ENCODE measurements at places on chromosomes 4 and X. TPM values are rescaled to one million over a fixed set of nuclear protein-coding genes. Genes with fewer than 3 reads are reported as not detected.

GRCh38 chr4:150940123-150940522 lies 75.0 kb downstream of the LRBA start:
- DNase-seq = no peak

DNA sequence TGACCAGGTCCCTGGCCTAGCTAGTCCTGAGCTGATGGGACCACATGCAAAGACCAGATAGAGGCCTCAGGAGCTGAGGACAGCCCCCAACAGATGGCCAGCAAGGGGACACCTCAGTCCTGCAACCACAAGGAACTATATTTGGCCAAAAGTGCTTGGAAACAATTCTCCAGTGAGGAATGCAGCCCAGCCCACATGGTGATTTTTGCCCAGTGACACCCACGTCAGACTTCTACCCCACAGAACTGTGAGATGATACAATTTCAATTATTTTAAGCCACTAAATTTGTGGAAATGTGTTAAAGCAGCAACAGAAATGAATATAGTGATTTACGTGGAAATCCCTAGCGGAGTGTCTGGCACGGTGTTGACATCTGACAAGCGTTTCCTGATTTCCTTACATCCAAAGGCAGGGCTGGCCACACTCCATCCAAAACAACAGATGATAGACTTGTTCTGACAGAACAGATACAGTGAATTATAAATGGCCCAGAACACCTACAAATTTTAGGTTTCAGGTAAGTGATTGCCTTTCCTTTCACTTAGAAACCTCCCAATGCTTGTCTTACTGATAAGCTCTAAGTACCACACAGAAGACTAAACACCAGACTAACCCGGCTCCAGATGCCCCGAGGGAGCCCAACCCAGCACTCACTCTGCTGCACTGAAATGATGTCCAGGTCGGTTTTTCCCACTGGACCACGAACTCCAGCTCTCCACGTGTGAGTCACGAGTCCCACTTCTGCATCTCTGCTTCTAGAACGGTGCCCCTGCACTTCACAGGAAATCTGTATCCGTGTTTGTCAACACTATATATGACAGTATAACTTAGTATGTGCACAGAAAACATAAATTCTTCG lies 5.8 kb downstream of the AFAP1 start:
- DNase-seq = no peak

Gene HEPH
- 8.0 TPM for total RNA-seq

DNA sequence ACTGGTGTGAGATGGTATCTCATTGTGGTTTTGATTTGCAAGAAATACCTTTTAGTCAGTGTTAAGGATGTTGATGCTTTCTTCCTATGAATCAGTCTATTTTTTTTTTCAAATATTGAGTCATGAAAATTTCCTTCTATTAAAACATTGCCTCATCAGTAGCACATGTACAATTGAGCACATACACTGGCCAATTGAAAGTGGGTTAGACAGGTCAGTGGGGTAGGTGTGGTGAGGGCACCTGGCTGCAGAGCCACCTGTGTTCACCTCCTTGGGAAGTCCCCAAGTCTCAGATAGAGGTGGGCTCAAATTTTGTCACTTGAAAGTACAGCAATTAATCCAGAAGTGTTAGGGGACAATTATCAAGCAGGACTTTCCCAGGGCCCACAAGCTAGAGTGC lies 243.7 kb downstream of the SPRY1 start:
- DNase-seq = no peak

DNA sequence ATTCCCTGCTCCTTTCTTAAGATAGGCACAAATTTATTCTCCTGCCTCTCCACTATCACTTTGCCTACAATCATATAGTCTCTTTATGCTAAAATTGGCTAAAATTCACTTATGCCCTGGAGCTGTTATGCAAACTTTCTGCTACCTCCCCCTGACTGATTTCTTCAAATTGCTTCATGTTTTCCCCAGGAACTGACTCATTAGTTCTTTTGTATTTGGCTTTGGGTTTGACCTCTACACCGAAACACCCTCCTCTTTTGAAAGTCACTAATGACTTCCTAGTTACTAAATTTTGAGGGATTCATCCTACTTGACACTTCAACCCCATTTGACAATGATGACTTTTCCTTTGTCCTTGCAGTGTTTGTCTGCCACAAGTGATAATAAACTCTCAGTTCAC lies 222.6 kb downstream of the NDST4 start:
- DNase-seq = no peak

GRCh38 chrX:21990832-21991231 lies 41.3 kb upstream of the PHEX start:
- no peak for DNase-seq
